ENCODE measurements at places on chromosomes 16 and 17.

DNA sequence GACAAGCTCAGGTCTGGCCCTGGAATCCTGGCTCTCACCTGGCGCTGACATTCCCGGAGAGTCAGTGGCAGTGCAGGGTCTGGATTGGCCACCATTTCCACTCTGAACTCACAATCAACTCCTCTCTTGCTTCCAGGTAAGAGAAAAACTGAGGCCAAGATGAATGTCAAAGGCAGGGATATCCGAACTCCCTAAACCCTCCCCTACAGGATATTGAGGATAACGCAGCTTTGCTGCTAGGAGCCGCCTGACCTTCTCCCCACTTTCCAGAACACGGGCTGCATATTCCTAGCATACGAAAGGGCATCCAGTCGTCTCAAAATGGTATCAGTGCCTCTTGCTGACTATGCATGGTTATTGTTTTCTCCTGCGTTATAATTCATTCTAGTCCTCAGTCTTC, 473.4 kb downstream of the SOX9 start:
- DNase-seq = no peak

GRCh38 chr17:63436523-63437110, 9.5 kb downstream of the CYB561 start:
- DNase-seq = no peak

DNA sequence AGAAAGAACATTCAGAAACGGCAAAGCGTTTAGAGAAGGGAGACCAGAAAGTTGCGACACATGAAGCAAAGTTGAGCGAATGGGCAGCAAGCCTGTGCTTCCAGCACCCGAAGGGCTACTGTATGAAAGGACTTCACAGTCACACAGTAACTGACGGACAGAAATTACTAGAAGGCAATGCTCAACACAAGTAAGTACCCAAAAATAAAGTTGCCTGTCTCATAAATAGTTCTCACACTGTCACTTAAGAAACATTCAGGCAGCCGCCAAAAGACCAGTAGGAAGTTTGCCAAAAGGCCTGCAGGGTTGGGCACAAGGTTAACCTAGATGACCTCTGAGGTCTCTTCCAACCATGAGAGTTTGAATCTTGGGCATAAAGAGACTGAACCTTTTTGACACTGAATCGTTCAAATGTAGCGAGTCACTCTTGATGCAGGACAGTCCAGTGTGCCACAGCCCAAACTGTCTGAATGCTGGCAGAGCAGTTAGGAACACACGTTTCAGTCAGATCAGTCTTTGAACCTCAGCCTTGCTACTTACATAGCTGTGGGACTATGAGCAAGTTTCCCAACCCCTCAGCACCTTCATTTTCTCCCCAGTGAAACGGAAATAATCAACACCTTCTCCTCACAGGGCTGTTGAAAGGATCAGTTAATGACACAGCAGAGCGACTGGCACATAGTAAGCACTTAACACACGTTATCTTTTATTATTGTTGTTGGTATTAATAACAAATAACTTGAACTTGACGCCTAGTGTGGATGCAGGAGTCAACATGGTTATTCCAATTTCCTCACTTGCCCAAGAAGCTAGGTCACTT, 10.4 kb downstream of the NCBP3 start:
- no peak for DNase-seq

- DNase-seq = no peak
These were observed 339.5 kb downstream of the HS3ST4 start for GRCh38 chr16:26031286-26031685.

- peak; percentile 75 for DNase-seq
These were observed 542 bp downstream of the CBX4 start for GRCh38 chr17:79838522-79839274.

GRCh38 chr17:6753546-6753945, 2.3 kb upstream of the XAF1 start:
- DNase-seq = no peak

- no peak for DNase-seq
These were observed 17.5 kb upstream of the CCL22 start for GRCh38 chr16:57341062-57341440.
